HL-60 (cell line): ENCODE measurements at places on chromosomes 16 and 17.

DNA sequence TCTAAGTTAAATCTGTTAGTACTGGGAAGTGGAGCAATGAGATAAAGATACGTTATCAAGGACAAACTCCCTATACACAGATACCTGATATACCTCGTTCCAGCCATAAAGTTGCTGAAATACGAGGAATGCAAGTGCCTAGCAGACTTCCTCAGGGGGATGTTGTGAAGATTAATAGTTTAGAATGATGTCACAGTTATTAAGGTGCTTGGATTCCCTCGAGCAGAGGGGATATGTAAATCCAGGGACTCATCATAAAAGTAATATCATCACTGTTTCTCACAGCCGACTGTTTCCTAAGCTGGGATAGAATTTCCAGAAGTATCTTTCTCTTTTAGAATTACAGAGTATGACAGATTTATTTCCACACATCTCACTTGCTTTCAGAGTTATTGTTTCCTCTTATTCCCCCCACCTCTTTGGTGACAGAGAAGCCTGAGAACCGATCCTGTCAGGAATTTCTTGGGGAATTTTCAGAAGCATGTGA lies 28.4 kb upstream of the ZFHX3 start:
- no peak for DNase-seq

DNA sequence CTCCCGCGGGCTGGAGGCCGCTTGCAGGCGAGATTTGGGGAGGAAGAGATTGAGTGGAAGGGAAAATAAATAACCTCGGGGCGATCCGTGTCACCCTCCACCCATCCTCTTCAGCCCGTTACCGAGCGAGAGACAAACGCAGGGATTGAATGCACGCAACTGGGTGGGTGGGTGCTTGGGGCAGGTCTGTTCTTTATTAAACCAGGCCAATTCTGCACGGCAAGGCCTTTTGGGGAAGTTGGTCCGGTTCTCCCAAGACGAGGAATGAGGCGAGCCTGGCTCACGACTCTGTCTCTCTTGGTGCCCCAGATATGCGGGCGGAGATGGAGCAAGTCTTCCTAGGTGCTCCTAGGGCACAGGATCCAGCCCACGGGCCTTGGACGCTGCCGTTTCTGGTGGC lies 396 bp upstream of the HOXB7 start:
- DNase-seq, result no peak

DNA sequence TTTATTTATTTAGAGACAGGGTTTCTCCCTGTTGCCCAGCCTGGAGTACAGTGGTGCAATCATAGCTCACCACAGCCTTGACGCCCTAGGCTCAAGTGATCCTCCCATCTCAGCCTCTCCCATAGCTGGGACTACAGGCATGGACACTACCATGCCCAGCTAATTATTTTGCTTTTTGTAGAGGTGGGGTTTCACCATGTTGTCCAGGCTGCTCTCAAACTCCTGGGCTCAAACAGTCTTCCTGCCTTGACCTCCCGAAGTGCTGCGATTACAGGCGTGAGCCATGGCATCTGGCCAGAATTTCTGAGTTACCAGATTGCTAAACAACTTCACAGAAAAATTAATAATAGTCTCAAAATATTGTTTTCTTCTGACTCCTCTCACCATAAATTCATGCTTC lies 21.7 kb downstream of the MOSMO start:
- no peak for DNase-seq

- no peak for DNase-seq
Measured at GRCh38 chr17:49870298-49870697, 22.4 kb upstream of the TAC4 start.

DNA sequence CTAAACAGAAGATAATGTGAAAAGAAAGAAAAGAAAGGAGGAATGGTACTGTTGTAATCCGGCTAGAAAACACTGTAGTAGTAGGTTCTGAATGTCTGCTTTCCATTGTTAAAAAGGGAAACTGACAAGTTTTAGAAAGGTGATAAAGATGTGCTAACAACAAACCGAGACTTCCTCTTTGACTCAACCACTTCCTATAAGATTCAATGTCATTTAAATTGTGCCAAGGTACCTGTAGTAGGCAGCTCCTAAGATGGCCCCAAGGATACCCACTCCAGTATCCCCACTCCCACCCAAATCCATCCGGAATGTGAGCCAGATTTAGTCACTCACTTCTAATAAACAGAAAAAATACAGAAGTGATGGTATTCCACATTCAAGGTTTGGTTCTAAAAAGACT lies 31.2 kb downstream of the XYLT1 start:
- DNase-seq, result no peak

- DNase-seq, result peak; percentile 40
Measured at GRCh38 chr16:558298-559020, 1.7 kb upstream of the PRR35 start.

DNA sequence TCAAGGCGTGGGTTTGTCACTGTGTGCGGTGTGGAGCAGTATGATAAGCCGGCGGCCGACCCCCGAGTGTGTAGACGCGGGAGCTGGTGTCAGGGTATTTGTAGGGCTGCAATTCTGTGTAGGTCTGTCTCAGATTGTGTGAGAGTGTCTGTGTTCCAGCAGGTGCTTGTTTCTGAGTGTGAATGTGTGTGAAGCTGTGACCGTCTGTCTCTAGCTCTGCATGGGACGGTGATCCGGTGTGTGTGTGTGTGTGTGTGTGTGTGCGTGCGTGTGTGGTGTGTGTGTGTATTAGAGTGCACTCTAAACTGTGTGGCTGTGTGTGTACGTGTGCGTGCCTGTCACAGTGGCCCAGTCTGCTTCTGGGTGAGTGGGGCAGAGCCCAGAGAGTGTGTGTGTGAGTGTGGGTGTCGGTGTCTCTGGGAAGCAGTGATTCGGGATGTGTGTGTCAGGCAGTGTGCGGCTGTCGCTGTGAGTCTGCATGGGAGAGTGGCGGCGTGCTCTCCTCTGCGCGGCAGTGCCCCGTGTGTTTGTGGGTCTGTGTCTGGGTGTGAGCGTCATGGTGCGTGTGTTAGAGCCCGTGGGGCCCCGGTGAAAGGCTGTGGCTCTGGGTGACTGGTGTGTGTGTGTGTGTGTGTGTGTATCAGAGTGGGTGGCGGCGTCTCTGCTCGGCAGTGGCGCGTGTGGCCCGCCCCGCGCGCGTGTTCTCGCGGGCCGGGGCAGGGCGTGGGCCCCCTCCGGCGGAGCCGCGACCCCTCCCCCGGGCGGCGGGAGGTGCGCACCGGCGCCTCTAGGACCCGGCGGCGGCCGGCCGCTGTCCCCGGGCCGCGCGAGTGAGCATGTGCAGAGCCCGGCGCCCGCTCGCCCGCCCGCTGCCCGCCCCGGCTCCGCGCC lies at the start of gene WSCD1:
TSS of gene WSCD1 (plus strand) at position 841 of the 891 bp plus-strand sequence. CDS start 10,280 bp downstream, outside the sequence.
- DNase-seq, result no peak

- no peak for DNase-seq
Measured at GRCh38 chr17:66676421-66676820, 158.5 kb upstream of the CACNG5 start.

- peak; percentile 28 for DNase-seq
Measured at GRCh38 chr16:10936272-10936984, 5.8 kb downstream of the DEXI start.

GRCh38 chr17:69858460-69858859 lies 216.6 kb upstream of the KCNJ16 start:
- DNase-seq, result no peak

DNA sequence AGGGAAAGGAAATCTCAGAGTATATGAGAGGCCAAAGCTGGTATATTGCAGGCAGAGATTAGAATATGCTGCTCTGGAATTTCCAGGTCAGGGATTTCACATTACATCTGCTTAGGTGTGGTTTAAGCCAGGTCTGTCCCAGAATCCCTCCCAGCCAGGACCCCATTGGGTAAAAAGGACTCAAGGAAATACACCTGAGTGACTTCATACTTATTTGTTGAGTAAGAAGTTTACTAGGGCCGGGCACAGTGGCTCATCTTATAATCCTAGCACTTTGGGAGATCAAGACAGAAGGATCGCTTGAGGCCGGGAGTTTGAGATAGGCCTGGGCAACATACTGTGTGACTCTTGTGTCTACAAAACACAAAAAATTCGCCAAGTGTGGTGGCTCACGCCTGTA lies 7.2 kb downstream of the PIPOX start:
- no peak for DNase-seq

DNA sequence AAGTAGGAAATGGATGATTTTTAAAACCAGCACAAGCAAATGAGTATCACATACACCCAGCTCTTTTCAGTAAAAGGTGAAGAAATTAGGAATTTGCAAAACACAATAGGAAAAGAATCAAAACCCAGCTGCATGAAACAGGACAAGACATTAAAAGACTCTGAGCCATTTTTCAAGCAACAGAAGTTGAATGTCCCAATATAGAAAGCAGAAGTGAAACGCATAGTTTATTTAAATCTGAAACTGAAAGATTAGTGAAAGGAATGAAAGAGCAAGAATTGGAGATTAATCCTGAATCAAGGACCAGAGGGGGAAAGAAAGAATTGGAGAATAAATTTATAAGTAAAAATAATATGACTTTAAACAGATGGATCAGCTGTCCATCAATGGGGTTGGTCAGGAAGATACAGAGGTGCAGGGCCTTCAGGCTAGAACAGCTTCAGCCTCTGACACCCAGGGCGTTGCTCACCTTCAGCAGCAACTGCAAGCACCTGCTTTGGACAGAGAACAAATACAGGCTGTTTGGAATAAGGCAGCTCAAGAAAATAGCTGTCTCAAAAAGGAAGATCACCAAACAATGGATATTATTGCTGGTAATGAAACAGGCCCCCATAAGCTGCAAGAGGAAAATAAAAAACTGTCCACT lies 3.9 kb upstream of the ARHGAP17 start:
- no peak for DNase-seq

DNA sequence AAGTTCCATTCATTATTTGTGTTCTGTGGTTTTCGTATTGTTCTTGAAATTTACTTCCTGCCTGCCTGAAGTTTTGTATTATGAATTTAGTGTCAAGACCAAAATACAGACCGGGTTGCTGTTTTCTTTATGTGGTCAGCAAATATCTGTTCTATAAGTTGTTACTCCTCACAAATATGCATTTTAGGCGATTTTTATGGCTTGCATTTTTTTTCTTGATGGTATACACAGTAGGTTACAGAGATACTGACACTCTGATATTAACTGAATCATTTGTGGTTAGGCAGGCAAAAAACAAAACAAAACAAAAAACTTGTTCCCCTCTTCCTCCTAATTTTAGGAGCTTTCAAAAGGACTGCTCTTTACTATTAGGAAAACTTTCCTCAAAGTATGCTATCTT lies 52.6 kb downstream of the BCAS3 start:
- DNase-seq, result no peak

GRCh38 chr16:88415713-88416323 lies 33.1 kb downstream of the ZNF469 start:
- no peak for DNase-seq

- no peak for DNase-seq
Measured at GRCh38 chr17:14590459-14591250, 289.8 kb downstream of the HS3ST3B1 start.

DNA sequence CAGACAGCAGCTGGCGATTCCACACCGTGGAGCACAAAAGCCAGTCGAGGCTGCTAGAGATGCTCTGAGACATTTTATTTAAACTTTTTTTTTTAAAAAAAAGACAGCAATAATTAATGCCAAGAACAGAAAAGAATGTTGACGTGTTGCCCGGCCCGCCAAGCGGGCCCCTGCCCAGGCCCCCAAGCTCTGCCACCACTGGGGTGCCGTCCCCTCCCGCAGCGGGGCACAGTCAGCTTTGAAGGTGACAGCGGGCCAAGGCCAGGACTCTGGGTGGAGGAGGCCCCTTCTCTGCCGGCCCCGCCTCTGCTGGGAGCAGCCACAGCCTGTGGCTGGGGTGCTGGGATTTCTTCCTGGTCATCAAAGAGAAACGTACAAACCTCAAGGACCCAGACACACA lies 9.8 kb downstream of the RNF166 start:
- no peak for DNase-seq

DNA sequence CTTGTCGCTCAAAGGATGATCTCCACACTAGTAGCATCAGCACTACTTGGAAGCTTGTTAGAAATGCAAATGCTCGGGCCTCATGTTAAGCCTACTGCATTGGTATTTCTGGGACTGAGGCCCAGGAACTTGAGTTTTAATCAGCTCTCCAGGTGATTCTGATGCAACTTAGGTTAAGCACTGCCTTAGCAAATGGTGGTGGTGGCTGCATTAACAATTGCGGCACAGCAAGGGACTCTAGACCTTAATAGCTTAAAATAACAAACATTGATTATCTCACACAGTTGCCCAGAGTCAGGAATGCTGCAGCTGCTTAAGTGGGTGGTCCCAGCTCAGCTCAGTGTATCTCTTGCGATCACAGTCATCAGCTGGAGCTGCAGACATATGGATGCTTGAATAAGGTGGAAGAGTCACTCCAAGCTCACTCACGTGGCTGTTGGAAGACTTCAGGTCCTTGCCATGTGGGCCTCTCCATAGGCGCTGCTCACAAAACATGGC lies 25.8 kb downstream of the HS3ST3A1 start:
- no peak for DNase-seq

DNA sequence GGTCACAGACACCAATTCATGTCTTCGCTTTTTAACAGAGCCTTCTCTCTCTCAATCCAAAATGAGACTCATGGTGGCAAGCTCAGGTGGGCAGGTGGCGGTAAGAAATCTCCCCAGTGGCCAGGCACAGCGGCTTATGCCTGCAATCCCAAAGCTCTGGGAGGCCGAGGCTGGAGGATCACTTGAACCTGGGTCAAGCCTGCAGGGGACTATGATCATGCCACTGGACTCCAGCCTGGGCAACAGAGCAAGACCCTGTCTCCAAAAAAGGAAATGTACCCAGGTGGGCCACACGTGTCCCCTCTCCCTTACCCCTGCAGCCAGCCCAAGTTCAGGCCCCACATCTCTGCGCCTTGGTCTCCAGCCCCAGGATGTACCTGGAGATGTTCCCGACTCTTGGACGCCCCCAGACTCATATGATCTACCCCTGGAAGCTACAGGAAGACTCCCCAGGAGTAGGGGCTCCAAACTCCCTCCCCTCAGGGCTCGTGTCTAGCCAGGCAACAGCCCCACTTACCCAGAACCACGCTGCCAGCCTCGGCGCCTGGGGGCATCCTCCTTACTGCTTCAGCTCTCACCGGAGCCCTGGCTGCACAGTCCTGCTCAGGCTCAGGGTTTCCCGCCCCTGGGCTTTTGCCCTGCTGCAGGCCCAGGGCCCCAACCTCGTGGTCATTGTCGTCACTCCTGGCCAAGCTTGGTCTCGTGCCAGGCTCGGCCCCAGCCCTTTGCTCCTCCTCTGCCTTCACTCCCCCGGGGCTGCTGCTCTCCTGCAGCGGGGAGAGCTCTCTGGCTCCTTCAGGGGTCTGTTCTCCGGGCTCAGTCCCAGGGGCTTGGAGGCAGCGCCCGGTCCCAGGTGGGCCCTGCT lies 16.2 kb downstream of the MYLK3 start:
- DNase-seq, result no peak
